Activated T-helper 1 cell treated with anti-CD3 and anti-CD28 coated beads, Interleukin-2, amount 50 U/mL, for 16 hours (primary cell): ENCODE measurements at places on chromosomes 4 and X.
A peak's percentile ranks its signal among the peaks of the same experiment; 100 is the strongest.

GRCh38 chr4:15117270-15117946, 115.1 kb downstream of the CPEB2 start:
- no peak for DNase-seq

DNA sequence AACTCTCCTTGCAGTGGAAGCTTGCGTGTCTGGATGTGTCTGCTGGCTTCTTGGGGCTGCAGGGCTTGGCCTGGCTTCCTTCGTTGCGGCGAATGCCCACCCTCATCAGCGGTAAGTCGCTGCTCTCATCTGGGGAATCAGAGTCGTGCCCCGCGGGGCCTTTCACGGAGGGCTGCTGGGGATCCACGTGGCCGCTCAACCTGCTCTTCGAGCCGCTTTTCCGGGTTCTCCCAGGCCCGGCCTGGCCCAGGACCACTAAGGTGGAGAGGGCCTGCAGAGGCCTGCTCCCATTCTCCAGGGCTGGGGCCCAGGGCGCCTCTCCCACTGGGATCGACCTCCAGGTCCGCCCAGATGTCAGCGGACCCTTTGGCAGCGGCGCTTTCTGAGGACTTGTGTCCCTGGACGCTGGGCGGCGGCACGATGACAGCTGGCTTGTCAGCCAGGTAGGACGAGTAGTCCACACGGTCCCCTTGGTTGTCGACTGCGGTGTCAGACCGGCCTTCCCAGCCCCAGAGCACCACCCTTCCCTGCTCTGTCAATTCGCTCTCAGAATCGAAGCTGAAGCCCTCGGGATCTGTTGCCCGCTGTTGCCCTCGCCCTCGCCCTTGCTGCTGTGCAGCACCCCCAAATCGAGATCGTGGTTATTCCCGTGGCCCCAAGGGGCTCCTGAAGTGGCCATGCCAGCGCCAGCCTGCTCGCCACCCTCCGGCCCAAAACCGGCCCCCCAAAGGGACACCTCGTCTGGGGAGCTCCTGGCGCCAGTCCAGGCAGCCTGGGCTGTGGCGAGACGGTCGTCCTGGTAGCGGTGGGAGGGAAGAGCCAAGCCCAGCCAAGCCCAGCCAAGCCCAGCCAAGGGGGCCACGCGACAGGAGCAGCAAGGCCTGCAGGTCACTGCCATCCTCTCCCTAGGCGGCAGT, 37.8 kb upstream of the NHSL2 start:
- DNase-seq = no peak

GRCh38 chr4:8191136-8191747, 7.8 kb upstream of the SH3TC1 start:
- DNase-seq = no peak

DNA sequence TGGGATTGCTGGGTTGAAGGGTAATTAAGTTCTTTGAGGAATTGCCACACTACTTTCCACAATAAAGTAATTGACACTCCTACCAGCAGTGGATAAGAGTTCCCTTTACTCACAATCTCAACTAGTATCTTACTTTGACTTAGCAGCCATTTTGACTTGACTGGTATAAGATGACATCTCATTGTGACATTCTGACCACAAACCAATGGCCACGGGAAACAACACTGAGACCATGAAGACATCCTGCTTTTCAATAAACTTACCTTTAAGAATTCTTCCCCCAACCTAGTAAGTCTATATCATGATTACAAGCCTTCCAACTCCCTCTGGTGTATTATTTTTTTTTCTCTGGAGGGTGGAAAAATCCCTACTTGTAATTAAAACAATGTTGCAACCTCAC, 66.9 kb upstream of the WDR1 start:
- no peak for DNase-seq

- DNase-seq = no peak
These were observed 259.4 kb upstream of the ARX start for GRCh38 chrX:25275159-25275558.

GRCh38 chr4:91256043-91256442, 1047.7 kb upstream of the GRID2 start:
- DNase-seq = no peak

DNA sequence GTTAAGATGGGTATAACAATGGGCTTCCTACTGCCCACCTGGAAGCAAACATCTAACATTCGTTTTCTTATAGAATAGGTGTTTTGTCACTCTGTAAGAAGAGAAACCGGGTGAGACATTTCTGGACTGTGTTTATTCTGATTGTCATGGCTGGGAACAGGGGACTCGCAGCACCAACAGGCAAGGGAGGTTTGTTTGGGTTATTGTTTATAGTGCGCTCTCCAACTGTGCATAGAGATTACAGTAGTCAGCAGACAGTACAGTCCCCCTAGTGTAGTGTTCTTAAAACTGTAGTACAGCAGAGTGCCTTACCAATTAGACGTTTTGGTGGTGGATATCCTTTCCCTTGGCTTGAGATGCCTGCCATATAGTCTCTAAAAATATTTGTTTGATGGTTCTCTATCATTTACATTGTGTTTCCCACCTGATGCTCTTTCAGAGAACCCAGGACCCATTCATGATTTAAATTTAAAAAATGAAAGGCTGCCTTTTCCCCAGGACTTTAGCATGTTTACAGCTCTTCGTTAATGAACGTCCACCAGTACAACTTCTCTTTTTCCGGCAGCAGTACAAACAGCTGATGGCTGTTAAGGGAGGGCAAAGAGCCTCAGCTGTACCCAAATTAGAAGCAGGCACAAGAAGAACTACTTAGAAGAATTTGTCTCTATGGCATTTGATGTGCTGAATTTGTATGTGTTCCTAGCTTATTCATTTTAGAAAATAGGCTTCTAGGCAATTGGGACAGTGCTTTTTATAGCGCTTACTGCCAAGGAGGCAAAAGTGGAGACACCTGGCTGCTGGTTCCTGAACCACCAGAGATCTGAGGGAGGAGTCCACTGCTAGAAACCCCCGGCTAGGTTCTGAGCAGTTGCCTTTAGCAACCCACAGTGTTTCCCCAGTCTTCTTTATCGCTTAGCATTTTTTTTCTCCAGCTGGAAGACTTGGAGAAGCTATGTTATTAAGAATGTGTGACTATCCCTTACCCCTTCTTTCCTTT, 1.0 kb upstream of the RNF150 start:
- DNase-seq = no peak

GRCh38 chr4:105236202-105236915, 89.7 kb downstream of the TET2 start:
- DNase-seq = no peak

DNA sequence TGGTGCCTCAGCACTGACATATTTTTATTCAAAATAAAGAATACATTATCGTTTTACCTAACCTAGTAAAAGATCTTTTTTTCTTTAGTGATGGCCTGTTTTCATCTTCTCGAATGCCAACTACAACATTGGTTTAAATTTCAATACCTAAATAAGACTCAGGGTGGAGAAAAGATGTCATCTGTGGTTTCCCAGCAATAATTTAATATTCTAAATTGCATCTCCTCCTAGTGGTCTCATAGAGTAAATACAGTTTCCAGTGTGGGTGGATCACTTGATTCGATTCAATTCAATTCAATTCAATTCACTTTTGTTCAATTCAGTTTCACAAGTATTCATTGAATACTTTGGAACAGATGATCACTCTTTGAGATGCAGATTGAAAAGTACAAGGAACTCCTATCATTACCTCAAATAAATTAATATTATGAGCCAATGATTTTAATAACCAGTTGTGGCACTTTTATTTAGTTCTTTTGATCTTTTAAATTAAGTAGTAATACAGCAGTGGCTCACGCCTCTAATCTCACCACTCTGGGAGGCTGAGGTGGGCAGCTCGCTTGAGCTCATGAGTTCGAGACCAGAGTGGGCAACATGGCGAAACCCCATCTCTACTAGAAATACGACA, 427.2 kb downstream of the FAT4 start:
- DNase-seq = no peak

DNA sequence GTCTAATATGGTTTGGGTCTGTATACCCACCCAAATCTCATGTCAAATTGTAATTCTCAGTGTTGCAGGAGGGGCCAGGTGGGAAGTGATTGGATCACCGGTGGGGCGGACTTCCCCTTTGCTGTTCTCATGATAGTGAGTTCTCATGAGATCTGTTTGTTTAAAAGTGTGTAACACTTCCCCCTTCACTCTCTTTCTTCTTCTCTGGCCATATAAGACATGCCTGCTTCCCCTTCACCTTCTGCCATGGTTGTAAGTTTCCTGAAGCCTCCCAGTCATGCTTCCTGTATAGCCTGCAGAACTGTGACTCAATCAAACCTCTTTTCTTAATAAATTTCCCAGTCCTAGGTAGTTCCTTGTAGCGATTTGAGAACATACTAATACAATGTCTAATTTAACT, 19.7 kb upstream of the SCRG1 start:
- DNase-seq = no peak

GRCh38 chr4:151323667-151324066, 1.7 kb downstream of the SH3D19 start:
- DNase-seq = no peak

DNA sequence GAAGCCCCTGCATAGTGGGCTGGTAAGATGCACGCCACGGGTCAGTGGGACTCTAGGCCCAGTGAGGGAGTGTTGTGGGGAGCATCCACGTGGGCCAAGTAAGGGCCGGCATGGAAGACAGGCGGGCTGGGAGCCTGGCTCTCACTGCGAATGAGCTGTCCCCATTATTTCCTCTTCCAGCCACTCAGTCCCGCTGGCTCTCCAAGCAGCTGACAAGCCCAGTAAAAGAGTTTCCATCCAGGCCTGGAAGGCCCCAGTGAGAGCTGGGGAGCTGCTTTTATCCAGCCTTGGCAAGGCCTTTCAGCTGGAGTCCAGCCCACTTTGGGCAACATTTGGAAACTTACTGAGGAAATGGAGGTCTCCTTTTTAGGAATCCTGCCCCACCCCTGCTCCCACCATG, 24.9 kb downstream of the APLN start:
- no peak for DNase-seq

DNA sequence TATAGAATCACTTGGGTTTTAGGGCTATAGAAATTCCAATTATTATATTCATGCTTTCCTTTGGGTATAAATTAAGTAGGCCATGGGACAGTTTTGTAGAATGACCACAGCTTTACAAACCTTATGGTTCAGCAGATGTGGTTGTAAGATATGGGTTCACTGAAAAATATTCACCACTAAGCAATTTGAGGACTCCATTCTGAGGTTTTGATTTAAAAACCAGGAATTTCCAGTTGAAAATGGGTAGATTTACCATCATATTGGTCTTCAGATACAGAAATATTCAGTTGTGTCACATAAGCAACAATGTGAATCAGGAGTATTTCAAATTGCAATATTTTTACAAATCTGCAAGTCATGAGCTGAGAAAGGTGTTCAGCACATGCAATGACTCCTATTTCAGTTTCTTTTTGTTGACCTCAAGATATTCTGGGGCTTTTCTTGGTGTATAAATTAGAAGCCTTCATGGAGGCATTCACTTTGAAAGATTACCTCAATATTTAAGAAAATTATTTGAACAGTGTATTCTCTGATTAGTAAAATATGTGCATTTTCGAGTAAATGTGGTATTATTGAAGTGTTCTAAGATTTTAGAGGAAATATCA, 218.4 kb upstream of the HCCS start:
- no peak for DNase-seq

GRCh38 chr4:92060333-92060732, 243.4 kb upstream of the GRID2 start:
- no peak for DNase-seq

GRCh38 chrX:106802388-106803275, at the start of gene TBC1D8B:
Gene TBC1D8B (plus strand): TSS chrX:106802673. CDS start chrX:106802854, 181 bp downstream.
- DNase-seq = peak; percentile 2

- no peak for DNase-seq
These were observed 108.0 kb upstream of the TBL1X start for GRCh38 chrX:9356846-9357245.

DNA sequence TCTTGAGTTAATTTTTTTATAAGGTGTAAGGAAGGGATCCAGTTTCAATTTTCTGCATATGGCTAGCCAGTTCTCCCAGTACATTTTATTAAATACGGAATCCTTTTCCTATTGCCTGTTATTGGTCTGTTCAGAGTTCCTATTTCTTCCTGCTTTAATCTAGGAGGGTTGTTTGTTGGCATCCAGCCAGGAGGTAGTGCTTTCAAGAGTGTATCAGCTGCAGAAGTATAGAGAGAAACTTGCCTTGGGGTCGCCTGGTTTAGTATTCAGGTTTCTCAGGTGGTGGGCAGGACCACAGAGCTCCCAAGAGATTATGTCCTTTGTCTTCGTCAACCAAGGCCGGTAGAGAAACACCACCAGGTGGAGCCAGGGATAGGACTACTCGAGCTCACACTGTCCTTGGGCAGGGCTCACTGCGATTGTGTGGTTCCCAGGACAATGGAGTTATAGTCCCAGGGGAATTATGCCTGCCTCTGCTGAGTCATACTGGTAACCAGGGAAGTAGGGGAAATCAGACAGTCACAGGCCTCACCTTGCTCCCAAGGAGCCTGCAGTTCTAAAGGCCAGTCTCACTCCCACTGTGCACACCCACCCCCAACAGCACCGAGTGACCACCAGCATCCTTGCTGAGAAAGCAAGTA, 168.1 kb downstream of the VSIG4 start:
- no peak for DNase-seq

DNA sequence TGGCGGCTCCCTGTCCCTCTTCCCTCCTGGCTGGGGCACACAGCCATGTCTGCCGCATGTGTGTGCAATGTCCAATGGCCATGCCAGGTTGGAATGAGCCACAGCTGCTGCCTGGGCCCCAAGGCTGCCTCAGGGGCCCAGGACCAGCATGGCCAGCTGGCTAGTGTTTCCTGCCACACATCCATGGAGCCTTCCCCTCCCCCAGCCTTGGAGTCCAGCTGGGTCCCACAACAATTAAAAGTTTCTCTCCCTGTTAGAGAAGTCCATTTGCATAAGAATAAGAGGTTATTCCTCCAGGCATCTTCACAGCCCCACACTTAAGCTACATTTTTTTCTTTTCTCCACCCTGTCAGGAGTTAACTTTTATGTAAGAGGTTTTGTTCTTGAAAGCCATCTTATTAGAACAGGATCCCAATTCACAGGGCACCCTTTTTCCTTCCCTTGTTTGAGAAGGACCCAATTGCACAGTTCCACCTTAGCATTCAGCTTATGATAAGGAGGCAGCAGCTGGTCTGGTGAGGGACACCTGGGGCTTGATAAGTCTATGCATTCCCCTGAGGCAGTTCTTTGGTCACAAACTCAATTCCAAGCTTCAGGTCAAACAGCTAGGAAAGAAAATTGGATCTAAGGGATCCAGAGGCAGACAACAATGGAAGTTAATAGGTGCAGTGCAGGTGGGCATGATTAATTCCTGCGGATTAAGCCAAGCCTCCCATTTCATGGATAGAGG, 963.3 kb upstream of the GRIA3 start:
- no peak for DNase-seq
